ENCODE measurements at places on chromosomes 11 and 22. TPM values are rescaled to one million over a fixed set of nuclear protein-coding genes. Genes with fewer than 3 reads are reported as not detected.

DNA sequence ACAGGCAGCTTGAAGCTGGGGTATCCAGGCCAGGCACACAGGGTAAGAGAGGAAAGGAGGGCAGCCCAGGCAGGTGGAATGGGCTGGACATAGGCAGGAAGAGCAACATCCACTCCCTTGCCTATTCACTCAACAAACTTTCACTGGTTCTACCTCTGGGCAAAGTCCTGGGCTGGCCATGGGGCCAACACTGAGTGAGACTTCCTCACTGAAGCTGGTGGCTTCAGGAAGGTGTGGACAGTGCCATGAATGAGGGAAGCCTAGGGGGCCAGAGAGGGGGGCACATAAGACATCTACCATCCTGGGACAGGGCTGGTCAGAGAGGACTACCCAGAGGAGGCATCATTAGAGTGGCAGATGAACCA lies 44.9 kb upstream of the TCF20 start:
- no peak for DNase-seq

DNA sequence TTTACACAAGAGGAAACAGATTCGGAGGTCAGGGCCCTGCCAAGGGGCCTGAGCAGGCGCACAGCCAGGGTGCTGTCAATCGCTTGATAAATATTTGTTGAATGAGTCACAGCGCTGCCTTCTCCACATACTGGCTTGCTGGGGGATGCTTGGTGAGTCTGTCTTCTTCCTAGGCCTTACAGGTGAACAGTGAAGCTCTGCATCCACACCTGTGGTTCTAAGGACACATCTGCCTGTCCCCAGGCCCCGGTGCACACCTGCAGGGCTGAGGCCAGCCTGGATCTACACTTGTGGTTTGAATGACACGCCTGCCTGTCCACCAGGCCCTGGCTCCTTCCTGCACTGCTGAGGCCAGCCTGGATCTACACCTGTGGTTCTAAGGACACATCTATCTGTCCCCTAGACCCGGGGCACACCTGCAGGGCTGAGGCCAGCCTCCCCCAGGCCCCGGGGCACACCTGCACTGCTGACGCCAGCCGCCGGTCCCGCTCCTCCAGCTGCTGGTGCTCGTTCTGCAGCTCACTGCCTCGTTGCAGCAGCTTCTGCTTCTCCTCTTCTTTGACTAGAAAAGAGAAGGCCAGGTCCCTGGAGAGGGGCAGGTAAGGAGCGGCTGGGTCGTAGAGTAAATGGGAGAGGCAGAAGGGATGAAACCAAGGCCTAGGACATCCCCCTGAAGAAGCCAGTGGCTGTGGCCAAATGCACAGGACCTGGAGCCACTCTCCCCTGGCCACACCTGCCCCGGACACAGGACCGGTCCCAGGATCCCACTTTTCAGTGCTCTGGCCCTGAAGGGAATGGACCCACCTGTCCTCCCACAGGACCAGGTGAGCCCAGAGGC lies 124.6 kb downstream of the PHF21B start:
- DNase-seq = no peak

DNA sequence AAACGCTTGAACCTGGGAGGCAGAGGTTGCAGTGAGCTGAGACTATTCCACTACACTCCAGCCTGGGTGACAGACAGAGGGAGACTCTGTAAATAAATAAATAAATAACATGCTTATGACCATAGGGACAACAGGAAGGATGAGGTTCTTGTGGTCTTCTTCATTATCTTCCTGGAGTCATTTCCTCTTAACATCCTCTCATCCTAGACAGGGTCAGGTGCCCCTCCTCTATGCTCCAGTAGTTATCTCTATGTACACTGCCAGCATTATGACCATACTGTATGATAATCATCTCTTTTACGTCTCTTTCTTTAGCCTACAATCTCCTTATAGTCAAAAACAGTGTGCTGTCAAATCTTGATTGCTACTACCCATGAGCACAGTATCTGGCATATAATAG lies 17.7 kb downstream of the RAB30 start:
- no peak for DNase-seq

The ZNF214 gene
- polyA plus RNA-seq = not detected

The XKR3 gene
- not detected for polyA plus RNA-seq

The CARD18 gene
- polyA plus RNA-seq = not detected
